T follicular helper cell (primary cell): ENCODE measurements at places on chromosomes 6 and 20.

DNA sequence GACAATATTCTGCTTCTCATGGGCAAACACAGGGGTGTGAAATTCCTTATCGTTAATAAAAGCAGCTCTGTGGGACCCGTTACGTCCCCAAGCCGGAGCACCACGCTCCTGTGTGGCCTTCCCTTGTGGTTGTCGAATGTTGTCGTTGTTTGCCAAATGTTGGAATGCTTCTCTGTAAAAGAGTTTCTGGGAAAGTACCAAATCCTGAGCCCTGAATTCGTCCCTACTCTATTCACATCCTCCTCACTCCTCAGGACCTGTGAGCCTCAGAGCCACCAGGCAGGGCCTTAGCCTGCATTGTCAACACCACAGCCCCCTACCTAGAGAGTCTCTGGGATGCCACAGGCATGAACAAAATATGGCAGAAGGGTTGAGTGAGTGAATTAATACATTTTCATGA is 64.0 kb downstream of the THBS2 start:
- no peak for DNase-seq

DNA sequence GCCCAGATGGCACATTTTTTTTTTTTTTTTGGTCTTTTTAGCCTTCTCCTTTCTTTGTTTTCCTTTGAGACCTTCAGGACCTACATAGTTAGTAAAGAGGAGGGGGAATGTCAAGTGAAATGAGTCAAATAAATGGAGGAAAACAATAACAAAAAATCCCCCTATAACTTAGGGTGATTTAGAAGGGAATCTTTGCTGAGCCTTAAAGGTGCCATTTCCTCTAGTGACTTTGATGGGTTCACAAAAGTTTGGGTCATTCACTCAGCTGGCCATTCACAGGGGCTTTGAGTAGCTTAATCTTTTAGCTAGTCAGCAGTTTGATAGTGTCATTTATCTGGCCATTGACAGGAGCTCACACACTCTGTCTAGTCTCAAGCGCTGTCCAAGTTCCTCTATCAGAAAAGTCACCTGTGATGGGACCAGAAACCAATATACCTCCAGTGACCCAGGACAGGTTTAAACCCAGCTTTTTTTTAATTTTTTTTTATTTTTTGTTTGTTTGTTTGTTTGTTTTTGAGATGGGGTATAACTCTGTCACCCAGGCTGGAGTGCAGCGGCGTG is 275.1 kb upstream of the PRDM1 start:
- DNase-seq = no peak

DNA sequence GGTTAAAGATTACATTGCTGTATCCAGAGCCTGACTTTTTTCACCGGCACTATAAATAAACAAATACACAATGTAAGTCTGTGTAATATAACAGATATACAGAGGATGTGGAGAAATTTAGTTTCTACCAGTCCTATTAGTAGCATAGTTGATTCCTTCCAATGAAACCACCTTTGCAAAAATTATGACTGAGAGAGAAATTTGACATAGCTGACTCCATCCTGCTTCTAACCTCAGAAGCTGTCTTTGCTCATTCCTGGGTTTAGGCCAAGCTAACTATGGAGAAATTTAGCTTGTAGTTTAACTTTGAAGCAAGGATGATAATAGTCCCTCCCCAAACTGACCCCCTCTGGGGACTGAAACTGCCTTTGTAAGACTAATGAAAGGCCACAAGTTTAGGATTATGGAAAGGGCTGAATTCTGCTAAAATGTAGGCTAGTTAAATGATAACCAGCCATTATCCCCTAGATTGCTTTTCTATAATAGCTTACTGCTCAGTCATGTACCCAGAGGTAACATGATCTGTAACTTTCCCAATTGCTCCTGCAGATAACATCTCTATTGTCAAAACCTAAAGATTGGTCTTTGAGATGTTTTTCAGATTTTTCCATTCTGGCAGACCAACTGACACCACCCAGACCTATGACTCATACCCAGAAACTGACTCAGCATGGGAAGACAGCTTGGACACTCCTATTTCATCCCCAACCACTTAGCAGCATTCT is 172.8 kb upstream of the ARG1 start:
- DNase-seq = no peak

DNA sequence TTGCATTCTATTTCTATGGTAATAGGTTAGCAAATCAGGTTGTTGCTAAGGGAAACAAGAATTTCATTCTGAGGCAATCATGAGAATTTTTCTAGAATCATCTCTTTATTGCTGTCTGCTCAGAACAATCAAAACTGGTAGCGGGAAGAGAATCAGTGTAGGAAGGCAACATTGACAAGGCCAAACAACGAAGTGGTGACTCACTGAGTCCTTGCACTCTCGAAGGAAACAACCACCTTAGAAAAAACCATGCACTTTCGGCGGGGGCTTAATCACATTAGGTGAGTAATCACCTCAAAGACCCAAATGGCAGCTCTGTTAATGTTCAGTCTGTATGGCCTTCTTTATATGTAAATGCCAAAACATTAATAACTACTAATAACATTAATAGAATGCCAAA is 78.8 kb upstream of the MAP7 start:
- DNase-seq = no peak

GRCh38 chr20:50399917-50400704 is 110.1 kb upstream of the PTPN1 start:
- DNase-seq = no peak

GRCh38 chr6:110629153-110629552 is 152.7 kb upstream of the SLC22A16 start:
- no peak for DNase-seq

GRCh38 chr6:93823489-93823888 is 404.1 kb upstream of the EPHA7 start:
- DNase-seq = no peak

GRCh38 chr6:107409942-107410341 is 49.4 kb downstream of the PDSS2 start:
- DNase-seq = no peak

GRCh38 chr20:46408281-46408731 is 1.9 kb upstream of the ELMO2 start:
- no peak for DNase-seq

DNA sequence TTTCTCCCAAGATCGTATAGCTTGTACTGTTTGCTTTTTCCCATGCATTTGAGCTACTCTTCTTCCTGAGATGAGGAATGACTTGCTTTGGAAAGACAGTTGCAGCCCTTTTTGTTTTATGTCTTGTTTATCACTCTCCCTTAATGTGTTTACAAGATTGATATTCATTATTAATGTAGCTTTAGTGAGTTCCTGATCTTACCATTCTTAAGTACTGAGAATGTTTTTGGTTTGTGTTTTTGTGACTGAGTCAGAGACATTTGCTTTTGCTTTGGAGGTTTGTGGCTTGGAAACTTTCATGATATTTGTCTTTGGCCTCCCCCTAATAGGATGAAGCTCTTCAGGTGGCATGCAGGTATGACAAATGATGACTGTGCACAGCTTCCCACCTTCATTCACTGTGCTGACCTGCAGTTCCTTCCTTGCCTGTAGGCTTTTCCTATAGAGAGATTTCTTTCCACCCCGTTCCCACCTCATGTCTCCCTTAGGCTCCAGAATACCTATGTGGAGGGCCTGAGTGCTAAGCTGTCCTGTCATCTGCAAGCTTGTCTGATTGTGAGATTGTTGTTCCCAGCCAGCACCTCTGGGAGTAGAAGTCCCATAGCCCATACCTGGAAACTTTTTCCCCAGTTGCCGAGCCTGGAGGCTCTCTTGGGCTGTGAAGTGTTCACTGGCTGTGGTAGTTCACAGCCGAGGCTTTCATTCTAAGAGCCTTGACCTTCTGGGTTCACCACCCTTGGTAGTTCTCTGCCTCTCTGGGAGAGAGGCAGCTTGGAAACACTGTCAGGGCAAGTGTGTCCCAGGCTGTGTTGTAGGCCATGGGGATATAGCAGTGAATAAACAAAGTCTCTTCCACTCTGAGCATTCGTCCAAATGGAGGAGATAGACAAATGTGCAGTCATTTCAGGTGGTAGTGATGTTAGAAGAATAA is 27.1 kb downstream of the CDS2 start:
- DNase-seq = no peak

GRCh38 chr20:11156922-11157321 is 483.1 kb upstream of the JAG1 start:
- DNase-seq = no peak

DNA sequence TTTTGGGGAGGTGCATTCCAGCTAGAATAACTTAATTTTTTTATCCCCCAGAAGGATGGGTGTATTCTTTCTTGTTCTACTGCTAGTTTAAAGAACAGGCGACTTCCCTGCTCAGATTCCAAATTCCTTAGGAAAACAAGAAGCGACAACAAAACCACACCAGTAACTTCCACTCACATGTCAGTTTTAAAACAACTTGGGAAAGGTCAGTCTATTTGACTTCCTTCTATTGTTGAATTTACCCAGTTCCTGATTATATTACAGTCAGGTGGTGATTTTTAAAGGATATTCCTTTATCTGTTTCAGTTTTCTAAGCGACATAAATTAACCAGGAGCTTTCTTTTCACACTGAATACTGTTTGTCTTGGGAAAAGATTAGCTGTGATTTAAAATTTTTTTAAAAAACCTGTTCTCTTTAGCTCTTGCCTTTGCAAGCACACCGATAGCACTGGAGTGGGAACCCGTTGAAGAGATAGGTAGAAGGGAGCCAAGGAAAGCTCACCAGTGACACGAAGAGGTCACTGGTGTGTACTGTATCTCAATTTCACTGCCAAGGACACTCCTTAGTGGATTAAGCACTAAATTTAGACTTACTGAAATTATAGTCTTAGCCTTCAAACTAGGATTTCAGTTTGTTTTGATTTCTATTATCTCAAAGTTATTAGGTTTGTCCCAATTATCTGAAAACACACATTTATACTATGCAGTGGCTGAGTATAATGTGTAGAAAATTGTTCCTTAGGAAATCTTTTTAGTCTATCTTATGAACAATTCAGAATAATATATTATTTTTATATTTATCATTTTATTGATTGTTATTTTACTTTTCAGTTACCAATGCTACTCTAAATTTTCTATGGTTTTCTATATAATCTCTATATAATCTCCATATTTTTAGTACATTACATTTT is 22.3 kb downstream of the MARCKS start:
- no peak for DNase-seq

DNA sequence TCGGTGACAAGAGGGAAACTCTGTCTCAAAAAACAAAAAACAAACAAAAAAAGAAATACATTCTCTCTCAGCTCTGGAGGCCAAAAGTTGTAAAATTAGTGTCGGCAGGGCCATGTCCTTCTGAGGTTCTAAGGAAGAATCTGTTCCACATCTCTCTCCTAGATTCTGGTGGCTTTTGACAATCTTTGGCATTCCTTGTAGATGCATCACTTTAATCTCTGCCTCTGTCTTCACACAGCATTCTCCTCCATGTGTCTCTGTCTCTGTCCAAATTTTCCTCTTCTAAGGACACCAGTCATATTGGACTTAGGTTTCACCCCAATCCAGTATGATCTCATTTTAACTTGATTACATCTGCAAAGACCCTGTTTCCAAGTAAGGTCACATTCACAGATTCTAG is 9.1 kb downstream of the PPP2R5D start:
- no peak for DNase-seq

GRCh38 chr20:62320581-62321354 is 18.0 kb downstream of the ADRM1 start:
- DNase-seq = no peak

GRCh38 chr20:3452690-3453089 is 18.1 kb upstream of the ATRN start:
- DNase-seq = no peak

GRCh38 chr20:37882961-37883712 is 19.8 kb upstream of the VSTM2L start:
- DNase-seq = no peak

DNA sequence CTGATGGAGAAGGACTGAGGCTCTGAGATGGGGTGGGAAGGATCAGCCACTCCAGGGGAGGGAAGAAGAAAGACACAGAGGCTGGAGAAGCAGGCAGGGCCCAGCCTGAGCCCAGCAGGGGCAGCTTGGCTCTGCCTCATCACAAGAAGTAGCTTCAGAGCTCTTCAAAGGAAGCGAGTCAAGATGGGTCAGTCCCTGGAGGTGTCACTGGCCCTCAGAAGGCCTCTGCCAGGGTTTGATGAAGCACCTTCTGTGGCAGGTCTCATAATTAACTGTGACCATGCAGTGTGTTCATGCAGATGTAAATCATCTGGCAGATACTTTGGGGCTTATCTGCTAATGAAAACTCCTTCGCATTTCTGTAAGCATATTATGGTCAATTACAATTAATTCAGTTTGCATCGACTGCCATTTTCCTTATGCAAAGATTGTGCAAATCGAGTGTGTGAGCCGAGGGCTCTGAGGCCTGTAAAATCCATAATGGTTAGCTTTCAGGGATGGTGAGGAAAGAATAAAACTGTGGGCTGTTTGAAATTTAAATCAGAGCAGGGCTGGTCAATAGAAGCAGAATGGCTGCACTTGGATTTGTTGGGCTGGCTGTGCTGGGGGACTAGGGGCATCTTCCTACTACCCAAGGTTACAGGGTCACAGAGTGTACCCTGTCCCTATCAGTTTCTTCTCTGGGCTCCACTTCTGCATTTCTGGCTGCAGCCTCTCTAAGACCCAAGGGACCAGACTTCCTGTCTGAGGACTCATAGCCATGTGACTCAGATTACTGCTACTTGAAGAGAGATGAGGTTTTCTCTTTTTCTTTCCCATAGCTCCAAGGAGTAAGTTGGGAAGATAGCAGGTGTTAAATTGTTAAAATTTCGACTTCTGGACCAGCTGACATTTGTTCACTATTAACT is 376.6 kb downstream of the DHX35 start:
- no peak for DNase-seq

DNA sequence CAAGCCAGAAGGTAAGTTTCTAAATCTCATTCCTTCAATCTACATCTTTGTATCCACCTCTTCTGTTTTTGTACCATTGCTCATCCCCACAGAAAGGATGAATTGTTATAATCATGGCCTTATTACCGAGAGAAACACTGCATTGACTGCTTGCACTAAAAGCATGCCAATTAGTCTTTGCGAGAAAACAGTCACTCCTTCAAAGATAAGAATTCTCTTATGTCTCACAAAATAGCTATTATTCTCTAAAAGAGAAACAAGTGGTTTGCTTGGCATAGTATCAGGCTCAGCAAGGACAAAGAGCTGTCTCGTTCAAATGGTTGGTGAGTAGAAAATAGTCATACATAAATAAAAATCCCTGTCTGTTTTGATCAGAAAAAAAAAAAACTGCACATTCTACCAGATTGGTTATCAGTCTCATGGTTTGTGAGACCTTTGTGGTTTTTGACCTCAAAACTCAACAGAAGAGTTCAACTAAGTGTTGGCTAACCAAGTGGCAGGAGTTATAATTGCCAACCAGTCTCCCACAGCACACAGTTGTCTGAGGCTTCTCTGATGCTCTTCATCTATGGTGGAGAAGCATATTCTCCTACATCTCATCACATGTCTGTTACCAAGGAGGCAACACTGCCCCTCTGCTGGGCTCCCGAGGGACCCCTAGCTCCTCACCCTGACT is 35.1 kb upstream of the ARMH2 start:
- no peak for DNase-seq

DNA sequence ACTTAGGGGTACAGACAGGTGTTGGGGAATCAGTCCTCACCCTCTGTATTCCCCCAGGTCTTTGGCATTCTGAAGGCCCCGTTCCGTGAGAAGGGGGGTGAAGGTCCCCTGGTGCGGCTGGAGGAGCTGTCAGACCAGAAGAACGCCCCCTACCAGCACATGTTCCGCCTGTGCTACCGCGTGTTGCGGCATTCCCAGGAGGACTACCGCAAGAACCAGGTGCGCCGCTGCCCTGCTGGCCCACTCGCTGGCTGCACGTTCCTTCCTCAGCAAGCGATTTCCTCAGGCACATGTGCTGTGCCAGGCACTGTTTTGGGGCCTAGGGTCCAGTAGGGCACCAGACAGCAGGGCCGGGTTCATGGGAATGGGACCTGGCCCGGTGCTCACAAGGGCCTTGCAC is 44.4 kb downstream of the UQCC2 start:
- no peak for DNase-seq

- no peak for DNase-seq
These were observed 175.3 kb upstream of the EXOC2 start for GRCh38 chr6:868201-868600.
